ENCODE measurements at places on chromosomes 6 and 20. TPM values are rescaled to one million over a fixed set of nuclear protein-coding genes. Genes with fewer than 3 reads are reported as not detected.
A peak's percentile ranks its signal among the peaks of the same experiment; 100 is the strongest.

- no peak for DNase-seq
These were observed 6.0 kb upstream of the IER3 start for GRCh38 chr6:30750379-30750668.

GRCh38 chr6:138201836-138202235, 16.5 kb downstream of the PBOV1 start:
- no peak for DNase-seq

GRCh38 chr6:17096096-17096495, 5.8 kb upstream of the STMND1 start:
- no peak for DNase-seq

DNA sequence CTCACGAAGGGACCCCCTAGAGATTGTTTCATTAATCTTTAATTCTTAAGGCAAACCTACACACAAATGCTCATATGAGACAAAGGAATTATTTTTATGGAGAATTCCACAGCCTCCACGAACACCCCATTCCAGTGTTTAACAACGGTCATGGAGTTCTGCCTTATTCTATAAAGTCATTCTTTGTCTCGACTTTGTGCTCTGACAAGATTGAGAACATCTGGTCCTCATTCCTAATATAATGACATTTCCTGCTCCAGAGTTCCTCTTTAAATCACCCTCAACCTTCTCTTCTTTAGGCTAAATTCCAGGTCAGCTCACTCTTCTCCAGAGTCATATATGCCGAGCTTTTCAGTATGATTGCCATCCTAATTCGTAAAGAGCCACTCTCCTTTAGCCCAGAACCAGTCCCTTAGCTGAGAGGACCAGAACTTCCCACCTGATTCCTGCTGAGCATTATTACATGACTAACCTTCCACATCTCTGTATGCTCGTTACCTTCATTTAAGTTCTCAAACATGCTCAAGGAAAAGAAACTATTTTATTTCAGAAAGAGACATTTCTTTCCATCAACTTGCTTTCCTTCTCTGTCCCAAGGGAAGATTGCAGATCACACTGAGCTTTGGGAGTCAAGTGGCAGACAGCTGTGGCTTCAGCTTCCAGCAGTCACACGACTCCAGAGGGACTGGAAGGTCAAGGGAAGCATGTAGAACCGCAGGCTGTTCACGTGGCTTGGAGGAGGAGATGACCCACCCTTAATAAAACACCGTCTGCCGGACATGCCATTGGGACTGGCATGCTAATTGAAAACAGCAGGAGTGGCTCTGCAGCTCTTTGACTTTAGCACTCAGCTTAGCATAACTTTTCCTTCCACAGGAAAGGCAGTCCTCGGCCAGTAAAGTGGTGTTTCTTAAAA, 467.1 kb upstream of the HSF2 start:
- peak; percentile 61 for DNase-seq

DNA sequence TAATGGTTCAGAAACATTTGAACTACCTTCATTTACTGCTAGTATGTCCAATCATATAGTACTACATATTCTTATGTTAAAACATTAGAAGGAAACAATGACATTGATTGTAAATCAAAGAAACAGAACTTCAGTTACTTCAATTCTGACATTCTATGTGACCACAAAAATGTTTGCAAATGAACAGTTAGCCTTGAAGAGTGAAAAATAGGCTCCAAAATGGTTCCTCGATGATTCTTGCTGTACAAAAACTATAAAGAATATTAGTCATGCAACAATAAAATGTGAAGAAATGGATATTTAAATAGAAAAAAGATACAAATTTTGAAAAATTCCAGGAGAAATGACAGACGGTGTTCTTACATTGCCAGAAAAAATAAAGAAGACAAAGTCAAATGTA, 686.9 kb downstream of the BCKDHB start:
- no peak for DNase-seq

GRCh38 chr6:82415820-82416219, 52.2 kb downstream of the TPBG start:
- DNase-seq: no peak

DNA sequence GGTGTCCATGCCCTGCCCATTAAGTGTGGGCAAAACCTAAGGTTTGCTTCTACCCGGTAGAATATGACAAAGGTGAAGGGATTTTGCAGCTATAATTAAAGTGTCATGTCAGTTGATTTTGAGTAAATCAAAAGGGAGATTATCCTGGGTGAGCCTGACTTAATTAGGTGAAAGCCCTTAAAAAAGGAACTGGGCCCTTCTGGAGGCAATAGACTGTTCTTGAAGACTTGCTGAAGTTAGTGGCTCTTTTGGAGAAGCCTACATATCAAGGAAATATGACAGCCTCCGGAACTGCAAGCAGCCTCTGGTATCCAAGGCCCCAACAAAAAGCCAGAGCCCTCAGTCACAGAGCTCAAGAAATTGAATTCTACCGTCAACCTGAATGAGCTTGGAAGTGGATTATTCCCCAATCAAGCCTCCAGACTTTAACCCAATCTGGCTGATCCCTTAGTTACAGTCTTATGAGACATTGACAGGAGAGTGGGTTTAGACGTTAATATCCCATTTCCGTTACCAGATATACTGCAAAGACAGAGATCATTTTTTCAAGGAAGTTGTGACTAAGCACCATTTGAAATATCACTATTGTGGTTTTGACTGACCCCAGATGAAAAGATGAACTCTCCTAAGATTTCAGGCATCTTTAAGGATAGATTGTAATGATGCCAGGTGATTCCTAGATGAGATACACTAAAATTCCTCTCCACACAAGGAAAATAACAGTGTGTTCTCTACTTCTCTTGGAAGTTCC, 303.4 kb downstream of the PLCB1 start:
- DNase-seq: no peak

DNA sequence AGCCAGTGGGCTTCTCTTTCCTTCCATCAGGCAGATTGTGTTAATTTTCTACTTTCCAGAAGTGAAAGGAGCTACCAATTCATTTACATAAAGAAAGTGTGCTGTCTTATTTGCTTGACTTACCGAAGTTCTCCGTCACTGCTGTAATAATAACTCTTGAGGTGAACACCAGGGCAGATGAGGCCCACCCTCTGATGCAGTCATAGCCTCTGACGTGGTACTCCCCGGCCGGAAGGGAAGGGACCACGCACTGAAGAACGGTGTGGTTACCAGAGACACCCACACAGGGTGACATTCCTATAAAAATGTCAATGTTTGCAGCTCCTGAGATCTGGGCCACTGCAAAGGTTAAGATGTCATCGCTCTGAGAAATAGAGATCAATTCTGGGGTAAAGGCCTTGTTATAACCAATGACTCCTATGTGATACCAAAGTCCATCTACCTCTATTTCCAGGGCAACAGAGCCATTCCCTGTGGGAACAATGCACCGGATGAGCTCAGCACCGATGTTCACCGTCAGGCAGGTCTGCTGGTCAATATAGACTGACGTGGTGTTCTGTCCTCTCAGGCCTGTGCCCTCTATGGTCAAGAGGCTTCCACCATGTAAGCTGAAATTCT, 62.9 kb downstream of the PKHD1 start:
- DNase-seq: no peak

DNA sequence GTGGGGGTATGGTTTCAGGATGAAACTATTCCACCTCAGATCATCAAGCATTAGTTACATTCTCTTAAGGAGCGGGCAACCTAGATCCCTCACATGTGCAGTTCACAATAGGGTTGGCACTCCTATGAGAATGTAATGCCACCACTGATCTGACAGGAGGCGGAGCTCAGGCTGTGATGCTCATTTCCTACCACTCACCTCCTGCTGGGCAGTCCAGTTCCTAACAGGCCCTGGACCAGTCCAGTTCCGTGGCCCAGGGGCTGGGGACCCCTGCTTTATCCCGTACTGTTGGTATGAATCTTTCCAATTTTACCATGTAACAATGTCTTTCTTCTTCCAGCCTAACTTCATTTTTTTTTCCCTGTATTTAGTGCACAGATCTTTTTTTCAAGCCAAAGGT, 94.9 kb downstream of the OGFRL1 start:
- DNase-seq: no peak

GRCh38 chr6:16477367-16478149, 239.2 kb downstream of the GMPR start:
- no peak for DNase-seq

- DNase-seq: no peak
These were observed 20.3 kb downstream of the CCDC167 start for GRCh38 chr6:37479266-37479854.

DNA sequence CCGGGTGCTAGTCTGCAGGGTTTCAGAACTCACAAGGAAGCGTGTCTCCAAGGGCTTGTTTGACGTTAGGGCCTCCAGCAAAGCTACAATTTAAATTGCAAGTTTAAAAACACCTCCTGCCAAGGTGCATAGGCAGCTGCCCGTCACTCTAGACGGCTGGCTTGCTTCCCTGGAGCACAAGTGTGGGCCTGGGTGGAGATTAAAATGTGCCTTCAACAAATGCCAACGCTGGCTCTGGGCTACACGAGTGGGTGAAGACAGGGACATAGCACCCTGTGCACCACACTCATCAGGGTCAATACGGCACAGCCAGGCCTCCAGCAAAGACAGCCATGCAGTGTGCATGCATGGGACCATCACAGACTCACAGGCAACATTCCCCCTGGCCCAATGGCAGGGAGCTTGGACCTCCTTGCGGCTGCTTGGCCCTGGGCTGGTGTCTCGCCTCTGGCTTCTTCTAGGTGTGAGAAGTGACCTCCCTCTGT, 48.4 kb upstream of the FRMD1 start:
- DNase-seq: no peak

GRCh38 chr20:57432862-57433491, 41.8 kb downstream of the RBM38 start:
- DNase-seq: no peak

GRCh38 chr20:20894753-20895152, 182.3 kb upstream of the RALGAPA2 start:
- DNase-seq: no peak

- DNase-seq: no peak
These were observed 57.4 kb downstream of the ARHGAP40 start for GRCh38 chr20:38658879-38659596.

DNA sequence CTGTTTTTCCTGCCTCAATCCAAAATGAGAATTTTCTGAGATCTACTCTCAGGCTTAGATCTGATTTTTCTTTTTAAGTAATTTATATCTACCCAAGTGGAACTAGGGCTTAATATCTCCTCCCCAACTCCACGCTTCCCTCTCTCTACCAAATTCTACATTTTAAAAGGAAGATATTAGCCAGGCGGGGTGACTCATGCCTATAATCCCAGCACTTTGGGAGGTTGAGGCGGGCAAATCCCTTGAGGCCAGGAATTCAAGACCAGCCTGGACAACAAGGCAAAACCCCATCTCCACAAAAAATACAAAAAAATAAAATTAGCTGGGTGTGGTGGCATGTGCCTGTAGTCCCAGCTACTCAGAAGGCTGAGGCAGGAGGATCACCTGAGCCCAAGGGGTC, 61.0 kb downstream of the MTFR2 start:
- DNase-seq: no peak

DNA sequence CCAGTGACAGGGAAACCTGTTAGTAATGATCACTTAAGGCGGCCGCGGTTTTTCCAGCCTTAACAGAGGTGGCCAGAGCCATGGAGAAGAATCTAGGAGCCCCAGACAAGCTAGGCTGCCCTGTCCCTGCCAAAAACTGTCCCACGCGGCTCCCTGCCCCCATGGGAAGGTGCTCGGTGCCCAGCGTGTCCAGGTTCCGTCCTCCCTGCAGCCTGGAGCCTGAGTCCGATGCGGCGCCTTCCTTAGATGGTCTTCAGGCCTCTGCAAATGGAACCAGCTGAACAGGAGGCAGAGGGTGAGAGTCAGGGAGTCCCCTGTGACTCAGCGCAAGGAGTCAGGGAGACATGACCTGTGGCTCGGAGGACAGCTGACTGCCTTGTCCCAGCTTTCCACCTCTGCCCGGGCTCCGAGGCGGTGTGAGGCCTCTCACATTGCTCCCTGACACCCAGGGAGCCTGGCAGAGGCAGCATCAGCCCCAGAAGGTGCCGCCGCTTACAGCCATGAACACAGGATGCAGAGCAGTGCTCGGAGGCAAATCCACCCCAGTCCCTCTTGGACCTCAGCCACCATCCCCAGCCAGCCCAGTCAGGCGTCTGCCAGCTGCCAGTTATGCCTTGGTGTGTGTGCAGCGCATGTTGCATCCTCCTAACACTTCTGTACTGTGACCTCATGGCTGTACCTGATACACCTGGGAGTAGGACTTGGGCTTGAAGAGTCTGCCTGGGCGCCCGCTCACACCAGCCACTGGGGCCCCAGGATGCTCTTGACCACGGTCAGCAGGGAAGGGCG, 377.7 kb downstream of the CDH4 start:
- no peak for DNase-seq

DNA sequence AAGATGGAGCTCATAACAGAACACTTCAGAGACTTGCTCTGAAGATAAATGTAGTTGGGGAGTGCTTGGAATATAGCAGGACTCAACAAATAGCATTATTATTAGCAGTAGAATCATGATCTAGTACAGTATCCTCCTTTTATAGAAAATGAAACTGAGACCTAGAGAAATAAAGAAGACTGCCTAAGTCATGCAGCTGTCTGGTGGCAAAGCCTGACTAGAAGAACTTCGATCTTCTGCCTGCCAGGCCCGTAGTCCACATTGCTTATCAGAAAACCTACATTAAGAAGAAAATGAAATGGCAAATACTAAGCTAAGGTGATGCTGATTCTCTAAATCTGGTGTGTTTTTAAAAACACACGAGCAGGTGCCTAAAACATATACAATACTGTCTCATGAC, 46.4 kb upstream of the DST start:
- no peak for DNase-seq

GRCh38 chr6:82832811-82833210, 232.8 kb downstream of the UBE3D start:
- DNase-seq: no peak

DNA sequence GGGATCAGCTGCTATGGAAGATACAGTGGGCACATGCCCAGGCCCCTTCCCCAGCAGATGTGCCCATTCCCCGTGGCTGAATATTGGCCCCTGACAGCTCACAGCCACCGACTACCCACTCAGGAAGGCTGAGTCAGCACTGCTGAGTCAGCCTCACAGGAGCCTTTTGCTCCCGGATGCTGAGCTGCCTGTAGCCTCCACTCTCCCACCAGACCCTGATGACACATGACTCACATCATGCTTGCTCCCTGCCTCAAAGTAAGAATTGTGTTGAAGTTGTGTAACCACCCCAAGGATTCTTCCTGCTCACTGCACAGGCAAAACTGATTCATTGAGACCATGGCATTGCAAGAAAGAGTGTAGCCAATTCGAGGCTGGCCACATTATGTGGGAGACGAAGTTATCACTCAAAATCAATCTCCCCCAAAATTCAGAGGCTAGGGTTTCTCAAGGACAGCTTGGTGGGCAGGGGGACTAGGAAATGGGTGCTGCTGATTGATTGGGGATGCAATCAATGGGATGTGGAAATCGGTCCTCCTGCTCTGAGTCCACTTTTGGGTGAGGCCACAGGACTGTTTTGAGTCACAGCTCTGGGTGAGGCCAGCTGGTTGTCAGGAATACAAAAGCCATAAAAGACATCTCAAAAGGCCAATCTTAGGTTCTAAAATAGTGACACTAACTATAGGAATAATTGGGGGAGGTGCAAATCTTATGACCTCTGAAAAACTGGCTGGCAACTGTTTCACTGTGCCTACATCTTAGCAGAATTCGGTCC, 556.6 kb upstream of the CDH4 start:
- no peak for DNase-seq

Gene RAB44
- 0.06 TPM for polyA plus RNA-seq

Gene BHLHE23
- polyA plus RNA-seq: not detected

Gene PAQR8
- polyA plus RNA-seq: 31.4 TPM

Gene CCDC167
- 26.6 TPM for polyA plus RNA-seq

Gene SEMG1
- polyA plus RNA-seq: not detected

Gene DPPA5
- not detected for polyA plus RNA-seq

Gene MYBL2
- polyA plus RNA-seq: 30.8 TPM

Gene GSTA4
- polyA plus RNA-seq: 123 TPM

Gene ZNF165
- 5.0 TPM for polyA plus RNA-seq
